ENCODE measurements at places on chromosomes 13 and 19. TPM values are rescaled to one million over a fixed set of nuclear protein-coding genes. Genes with fewer than 3 reads are reported as not detected.
A peak's percentile ranks its signal among the peaks of the same experiment; 100 is the strongest.

- no peaks in the 10 kb centered on the region for H3K4me1 ChIP-seq
- H3K27me3 ChIP-seq, result no peaks in the 10 kb centered on the region
- no peak for DNase-seq
- peak overlapping the region; percentile 41 for H3K27ac ChIP-seq
Measured at GRCh38 chr13:24217601-24218281, 57.2 kb downstream of the SPATA13 start.

DNA sequence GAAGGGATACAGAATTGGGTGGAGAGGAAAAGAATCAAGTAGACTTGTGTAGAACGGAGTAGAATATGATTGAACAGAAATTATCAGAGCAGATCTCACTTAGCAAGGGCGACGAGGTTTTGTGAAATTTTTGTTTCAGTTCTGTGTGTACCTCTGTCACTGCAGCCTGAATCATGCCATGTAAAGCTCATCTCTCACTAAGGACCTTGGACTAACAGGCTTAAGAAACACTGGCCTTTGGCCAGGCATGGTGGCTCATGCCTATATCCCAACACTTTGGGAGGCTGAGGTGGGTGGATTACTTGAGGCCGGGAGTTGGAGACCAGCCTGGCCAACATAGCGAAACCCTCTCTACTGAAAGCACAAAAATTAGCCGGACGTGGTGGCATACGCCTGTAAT is 62.6 kb downstream of the MYH14 start:
- H3K4me3 ChIP-seq, result no peak overlapping the region
- H3K27me3 ChIP-seq, result no peaks in the 10 kb centered on the region
- no peaks in the 10 kb centered on the region for H3K36me3 ChIP-seq
- no peak for DNase-seq

GRCh38 chr13:37715606-37716015 is 117.0 kb upstream of the POSTN start:
- H3K27me3 ChIP-seq, result no peaks in the 10 kb centered on the region
- no peak overlapping the region for H3K4me3 ChIP-seq
- no peak overlapping the region for H3K27ac ChIP-seq
- H3K4me1 ChIP-seq, result no peaks in the 10 kb centered on the region
- H3K36me3 ChIP-seq, result no peaks in the 10 kb centered on the region
- no peak for DNase-seq

Gene PLIN4
- total RNA-seq, result 41.3 TPM

Gene CGB3
- total RNA-seq, result not detected

Gene RFC3
- 5.9 TPM for total RNA-seq

- H3K36me3 ChIP-seq, result no peaks in the 10 kb centered on the region
- H3K4me1 ChIP-seq, result no peaks in the 10 kb centered on the region
- no peak for DNase-seq
- no peaks in the 10 kb centered on the region for H3K27me3 ChIP-seq
- H3K4me3 ChIP-seq, result no peak overlapping the region
- H3K27ac ChIP-seq, result no peak overlapping the region
Measured at GRCh38 chr13:81473366-81473899, 1132.5 kb upstream of the SPRY2 start.

Gene GJB2
- 0.49 TPM for total RNA-seq

DNA sequence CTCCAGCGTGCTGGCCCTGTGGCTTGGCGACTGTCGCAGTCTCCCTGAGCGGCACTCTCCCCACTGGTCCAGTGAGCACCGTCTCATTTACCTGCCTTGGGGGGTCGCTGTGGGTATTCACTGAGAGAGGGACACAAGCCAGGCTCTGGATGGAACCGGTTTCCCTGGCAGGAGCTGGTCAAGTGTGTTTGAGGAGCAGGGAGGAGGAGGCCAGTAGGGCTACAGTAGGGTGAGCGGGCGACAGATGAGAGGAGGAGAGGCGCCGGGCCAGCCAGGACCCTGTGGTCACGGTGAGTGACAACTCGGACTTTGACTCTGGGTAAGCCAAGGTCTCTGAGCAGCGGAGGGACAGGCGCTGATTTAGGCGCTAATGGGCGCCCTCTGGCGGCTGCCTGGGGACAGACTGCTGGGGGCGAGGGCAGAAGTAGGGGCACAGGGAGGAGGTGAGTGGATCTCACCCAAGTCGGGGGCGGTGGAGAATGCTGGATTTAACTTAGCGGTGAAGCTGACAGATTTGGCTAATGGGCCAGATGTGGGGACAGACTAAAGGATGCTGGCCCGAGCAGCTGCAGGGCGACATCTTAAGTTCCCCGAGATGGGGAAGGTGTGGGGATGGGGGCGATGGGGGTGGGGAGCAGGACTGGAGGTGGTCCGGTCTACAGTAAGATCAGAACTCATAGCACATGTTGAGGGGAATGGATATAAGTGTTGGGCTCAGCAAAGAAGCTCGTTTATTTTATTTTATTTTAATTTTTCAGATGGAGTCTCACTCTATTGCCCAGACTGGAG is 4.7 kb upstream of the PRMT1 start:
- peak; percentile 83 for DNase-seq
- peaks cover 13% of the 10 kb centered on the region for H3K4me1 ChIP-seq
- peak overlapping the region; percentile 46 for H3K27ac ChIP-seq
- no peaks in the 10 kb centered on the region for H3K27me3 ChIP-seq
- H3K4me3 ChIP-seq, result no peak overlapping the region

DNA sequence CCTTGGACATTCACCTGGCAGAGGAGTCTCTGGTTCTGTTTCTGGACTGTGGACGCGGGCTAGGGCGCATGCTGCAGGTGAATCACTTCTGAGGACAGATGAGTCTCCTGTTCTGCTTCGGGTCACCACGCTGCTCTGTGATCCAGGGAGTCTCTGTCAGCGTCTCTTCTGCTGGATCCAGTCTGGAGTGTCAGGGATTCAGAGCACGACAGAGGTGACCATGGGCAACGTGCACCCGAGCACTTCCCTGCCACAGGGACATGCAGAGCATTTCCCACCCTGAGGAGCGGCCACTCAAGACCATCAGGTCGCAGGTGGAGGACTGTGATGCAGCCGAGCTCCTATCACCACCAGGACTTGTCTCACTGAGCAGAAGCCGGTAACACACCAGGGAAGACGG is 24.4 kb upstream of the LILRA2 start:
- no peaks in the 10 kb centered on the region for H3K4me1 ChIP-seq
- no peak for DNase-seq
- no peaks in the 10 kb centered on the region for H3K36me3 ChIP-seq
- H3K27ac ChIP-seq, result no peak overlapping the region

- H3K4me3 ChIP-seq, result peak overlapping the region; percentile 28
- H3K4me1 ChIP-seq, result no peaks in the 10 kb centered on the region
- H3K36me3 ChIP-seq, result no peaks in the 10 kb centered on the region
Measured at GRCh38 chr13:106796280-106797047, 228.5 kb upstream of the ARGLU1 start.

DNA sequence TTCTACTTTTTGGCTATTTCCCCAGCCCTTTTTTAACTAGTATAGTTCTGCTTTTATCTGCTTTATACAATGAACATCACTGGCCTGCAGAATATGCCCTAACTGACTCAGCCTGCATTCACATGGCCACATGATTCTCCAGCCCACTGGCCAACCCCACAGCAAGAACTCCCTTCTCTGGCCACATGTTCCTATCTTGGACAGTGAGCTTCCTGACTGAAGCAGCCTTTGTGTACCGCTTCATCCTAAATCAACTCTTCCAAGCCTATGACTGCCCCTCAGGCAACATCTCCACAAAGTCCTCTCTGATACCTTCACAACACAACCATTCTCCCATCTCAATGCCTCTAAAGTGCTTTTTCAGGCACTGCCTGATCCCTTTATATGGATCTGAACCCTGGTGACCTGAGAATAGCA is 214.1 kb downstream of the COL4A1 start:
- no peaks in the 10 kb centered on the region for H3K36me3 ChIP-seq
- H3K4me1 ChIP-seq, result no peaks in the 10 kb centered on the region
- no peak overlapping the region for H3K4me3 ChIP-seq
- no peak for DNase-seq
- H3K27me3 ChIP-seq, result no peaks in the 10 kb centered on the region

GRCh38 chr13:113939129-113939943 is 34.5 kb downstream of the C13orf46 start:
- no peak overlapping the region for H3K27ac ChIP-seq
- H3K36me3 ChIP-seq, result no peaks in the 10 kb centered on the region
- DNase-seq, result no peak
- no peak overlapping the region for H3K4me3 ChIP-seq
- no peaks in the 10 kb centered on the region for H3K4me1 ChIP-seq

Gene GAPDHS
- total RNA-seq, result not detected

GRCh38 chr19:35154525-35155406 is at the start of gene FXYD5:
FXYD5 (plus strand) TSS chr19:35154735; CDS start chr19:35155551, 816 bp downstream.
- peaks cover 6% of the 10 kb centered on the region for H3K36me3 ChIP-seq
- DNase-seq, result peak; percentile 85
- H3K4me1 ChIP-seq, result peaks cover 25% of the 10 kb centered on the region
- H3K27me3 ChIP-seq, result peaks cover 16% of the 10 kb centered on the region

GRCh38 chr13:69168436-69168835 is 939.2 kb upstream of the ATXN8OS start:
- no peaks in the 10 kb centered on the region for H3K36me3 ChIP-seq
- H3K27me3 ChIP-seq, result no peaks in the 10 kb centered on the region
- no peak for DNase-seq
- H3K4me1 ChIP-seq, result no peaks in the 10 kb centered on the region
- no peak overlapping the region for H3K4me3 ChIP-seq

DNA sequence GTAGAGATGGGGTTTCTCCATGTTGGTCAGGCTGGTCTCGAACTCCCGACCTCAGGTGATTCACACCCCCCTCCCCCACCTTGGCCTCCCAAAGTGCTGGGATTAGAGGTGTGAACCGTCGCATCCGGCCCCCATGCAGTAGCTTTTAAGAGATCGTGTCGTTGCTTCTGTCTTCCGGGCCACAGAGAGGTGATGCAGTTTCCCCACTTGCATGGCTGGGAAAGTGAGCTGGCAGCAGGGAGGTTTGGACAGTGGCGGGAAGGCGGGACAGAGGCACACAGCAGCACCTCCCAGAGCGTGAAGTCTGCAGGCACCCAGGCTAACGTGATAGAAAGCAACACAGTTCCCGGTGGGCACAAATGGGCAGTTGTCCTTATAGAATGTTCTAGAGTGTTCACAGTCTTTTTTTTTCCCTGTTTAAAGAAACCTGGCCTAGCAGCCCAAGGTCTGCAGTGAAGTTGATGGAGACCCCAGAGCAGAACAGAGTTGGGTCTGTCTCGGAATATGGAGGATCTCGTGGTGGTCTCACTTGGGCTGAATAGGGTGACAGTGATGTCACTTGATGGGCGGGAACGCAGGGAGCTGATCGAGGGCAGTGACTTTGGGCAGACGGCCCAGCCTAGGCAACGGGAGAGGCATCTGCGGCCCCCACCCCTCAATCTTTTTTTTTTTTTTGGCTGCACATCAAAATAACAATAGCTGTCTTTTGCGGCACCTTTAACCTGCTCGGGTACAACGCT is 4.9 kb downstream of the UHRF1 start:
- no peaks in the 10 kb centered on the region for H3K36me3 ChIP-seq
- H3K27me3 ChIP-seq, result peaks cover 4% of the 10 kb centered on the region
- DNase-seq, result no peak
- H3K4me3 ChIP-seq, result no peak overlapping the region

Gene CLEC11A
- total RNA-seq, result 10.3 TPM

DNA sequence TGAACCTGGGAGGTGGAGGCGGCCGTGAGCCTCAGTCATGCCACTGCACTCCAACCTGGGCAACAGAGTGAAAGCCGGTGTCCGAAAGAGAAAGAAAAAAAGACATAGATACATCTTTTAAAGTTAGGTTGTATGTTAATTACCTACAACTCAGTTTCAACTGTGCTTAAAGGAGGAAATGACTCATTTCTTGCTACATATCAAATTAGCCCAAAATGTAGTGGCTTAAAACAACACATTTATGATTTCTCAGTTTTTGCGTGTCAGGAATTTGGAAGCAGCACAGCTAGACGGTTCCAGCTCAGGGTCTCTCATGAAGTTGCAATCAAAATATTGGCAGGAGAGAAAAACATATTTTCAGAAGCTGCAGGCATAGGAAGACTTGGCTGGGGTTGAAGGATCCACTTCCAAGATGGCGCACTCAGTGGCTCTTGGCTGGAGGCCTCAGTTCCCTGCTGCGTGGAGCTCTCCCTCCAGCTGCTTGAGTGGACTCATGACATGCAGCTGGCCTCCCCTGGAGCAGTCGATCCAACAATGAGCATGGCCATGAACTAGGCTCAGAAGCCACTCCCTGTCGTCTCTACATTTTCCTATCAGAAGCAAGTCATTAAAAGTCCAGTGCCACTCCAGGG is 7.1 kb downstream of the LDLR start:
- peak; percentile 91 for DNase-seq
- peak overlapping the region; percentile 97 for H3K27ac ChIP-seq

Gene MAG
- total RNA-seq, result not detected

Gene CALR3
- total RNA-seq, result not detected

GRCh38 chr19:9406798-9407352 is 28.5 kb downstream of the ZNF266 start:
- peak overlapping the region; percentile 56 for H3K4me3 ChIP-seq
- H3K27ac ChIP-seq, result peak overlapping the region; percentile 44
- no peaks in the 10 kb centered on the region for H3K27me3 ChIP-seq
- H3K36me3 ChIP-seq, result no peaks in the 10 kb centered on the region
- DNase-seq, result peak; percentile 88
- H3K4me1 ChIP-seq, result peaks cover 9% of the 10 kb centered on the region

Gene SLC1A6
- not detected for total RNA-seq

DNA sequence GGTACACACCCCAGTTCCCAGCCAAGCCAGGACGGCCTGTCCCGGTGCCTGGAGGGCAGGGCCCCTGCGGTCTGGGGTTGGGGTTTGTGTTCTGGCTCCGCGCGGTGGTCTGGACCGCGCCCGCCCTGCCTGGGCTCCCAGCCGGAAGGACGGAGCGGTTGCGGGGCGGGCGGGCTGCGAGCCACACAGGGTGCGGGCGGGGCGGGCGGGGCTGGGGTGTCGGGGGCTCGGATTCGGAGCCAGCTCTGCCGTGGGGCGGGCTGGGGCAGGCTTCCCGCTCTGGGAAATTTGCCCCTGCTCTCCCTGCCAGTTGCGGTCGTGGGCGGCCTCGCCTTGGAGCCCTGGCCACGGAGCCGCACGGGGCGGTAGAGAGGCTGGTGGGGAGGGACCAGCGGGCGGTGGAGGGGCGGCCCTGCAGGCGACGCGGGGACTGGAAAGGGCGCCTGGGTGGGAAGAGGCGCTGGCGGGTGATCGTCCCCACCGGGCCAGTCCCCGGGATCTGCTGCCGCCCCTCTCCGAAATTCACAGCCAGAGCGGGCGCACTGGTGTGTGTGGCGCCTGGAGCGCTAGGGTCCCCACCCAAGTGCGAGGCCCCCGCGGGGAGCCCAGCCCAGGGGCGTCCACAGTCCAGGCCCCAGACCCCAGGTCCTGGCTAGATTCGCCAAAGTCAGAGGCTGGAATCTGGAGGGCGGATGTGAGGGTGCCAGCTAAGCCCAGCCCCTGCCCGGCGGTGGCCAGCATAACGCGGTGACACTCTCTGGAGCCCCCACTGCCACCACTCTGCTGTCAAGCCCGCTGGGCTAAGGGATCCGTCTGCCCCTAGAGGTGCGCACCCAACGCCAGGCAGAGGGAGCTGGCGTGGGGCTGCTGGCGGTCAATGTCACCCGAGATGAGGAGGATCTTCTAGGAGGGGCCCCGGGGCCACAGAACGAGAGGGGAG is 11.0 kb upstream of the ZNF492 start:
- peak overlapping the region; percentile 28 for H3K27ac ChIP-seq
- peak overlapping the region; percentile 14 for H3K4me3 ChIP-seq
- H3K27me3 ChIP-seq, result no peaks in the 10 kb centered on the region
- peaks cover 10% of the 10 kb centered on the region for H3K4me1 ChIP-seq
- no peak for DNase-seq

Gene CCDC70
- total RNA-seq, result not detected

GRCh38 chr19:39401070-39401548 is 5.5 kb upstream of the ZFP36 start:
- no peak for DNase-seq
- peaks cover 65% of the 10 kb centered on the region for H3K4me1 ChIP-seq
- H3K27ac ChIP-seq, result peak overlapping the region; percentile 100
- no peaks in the 10 kb centered on the region for H3K27me3 ChIP-seq
- H3K36me3 ChIP-seq, result peaks cover 2% of the 10 kb centered on the region

All from sigmoid colon (tissue), 7 donors.